ENCODE measurements at places on chromosomes 16 and 17.

DNA sequence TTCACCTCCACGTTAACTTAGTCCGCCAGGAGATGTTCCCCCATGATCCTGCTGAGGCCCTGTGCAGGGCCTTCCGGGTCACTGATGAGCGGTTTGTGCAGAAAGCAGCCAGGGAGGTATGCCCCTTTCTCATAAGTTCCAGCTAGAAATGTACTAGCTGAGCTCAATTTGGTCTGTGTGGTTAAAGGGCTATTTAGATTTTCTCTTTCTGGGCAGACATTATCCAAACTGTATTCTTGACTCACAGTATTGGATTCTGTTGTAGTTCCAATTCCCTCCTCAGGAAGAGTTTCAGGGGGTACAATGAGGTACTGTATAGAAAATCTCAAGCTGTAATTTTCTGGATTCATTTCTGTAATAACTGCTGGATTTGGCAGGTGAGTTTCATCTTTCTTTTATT, 137.1 kb downstream of the TRIM37 start:
- no peak for DNase-seq

DNA sequence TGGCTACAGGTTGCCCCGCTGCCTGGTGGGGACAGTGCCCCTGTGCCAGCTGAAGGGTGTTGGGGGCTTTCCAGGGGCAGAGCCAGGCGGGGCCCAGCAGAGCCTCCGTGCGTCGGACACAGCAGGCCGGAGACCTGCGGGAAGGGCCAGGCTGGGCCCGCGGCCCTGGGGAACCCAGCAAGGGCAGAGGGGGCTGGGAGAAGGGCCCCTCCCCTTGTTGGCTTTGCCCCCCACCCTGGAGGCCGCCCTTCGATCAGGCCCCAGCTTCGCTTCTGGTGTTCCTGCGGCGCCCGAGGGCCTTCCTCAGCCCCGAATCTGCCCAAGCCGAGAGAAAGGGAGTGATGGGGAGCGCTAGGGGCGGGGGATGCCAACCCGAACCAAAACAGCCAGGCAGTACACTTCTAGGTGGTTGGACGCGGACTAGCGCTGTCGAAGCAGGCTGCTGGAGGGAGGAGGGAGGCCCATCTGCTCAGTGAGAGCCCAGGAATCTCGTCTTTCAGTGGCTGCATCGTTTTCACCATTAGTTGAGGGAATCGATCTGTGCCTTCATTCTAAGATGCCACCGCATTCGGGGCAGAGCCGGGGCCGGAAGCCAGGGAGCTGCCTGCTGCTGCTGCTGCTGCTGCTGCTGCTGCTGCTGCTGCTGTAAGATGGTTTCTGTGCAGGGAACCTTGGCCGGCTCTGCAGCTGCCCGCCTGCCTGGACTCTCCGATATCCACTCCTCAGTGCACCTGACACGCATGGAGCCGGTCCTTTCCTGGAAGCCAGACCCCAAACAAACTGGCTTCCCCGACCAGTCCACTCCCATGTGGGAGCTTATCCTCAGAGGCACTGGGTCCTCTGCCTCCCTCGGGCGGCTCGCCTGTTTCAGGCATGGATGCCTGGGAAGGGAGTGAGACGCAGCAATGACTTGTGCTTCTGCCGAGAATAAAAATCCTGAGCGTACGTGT, 1.7 kb downstream of the JPH3 start:
- no peak for DNase-seq

GRCh38 chr16:50602531-50603205, 54.5 kb downstream of the NKD1 start:
- peak; percentile 5 for DNase-seq

DNA sequence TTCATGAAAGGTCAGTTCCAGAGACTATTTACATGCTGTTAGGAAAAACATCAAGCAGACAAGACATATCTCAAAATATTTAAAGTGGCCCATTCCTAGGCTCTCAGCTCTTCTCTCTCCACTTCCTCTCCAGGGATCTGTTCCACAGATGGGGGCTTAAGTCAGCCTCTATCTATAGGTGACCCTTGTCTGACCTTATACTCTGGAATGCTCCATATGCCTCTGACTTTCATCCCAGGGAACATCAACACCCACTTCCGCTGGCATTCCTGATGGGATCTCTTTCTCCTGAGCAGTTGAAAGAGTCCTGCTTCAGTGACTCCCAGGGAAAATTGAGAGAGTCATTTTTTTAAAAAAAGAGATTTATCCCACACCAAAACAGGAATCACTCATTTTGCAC, 11.5 kb upstream of the WIPI1 start:
- DNase-seq: no peak

DNA sequence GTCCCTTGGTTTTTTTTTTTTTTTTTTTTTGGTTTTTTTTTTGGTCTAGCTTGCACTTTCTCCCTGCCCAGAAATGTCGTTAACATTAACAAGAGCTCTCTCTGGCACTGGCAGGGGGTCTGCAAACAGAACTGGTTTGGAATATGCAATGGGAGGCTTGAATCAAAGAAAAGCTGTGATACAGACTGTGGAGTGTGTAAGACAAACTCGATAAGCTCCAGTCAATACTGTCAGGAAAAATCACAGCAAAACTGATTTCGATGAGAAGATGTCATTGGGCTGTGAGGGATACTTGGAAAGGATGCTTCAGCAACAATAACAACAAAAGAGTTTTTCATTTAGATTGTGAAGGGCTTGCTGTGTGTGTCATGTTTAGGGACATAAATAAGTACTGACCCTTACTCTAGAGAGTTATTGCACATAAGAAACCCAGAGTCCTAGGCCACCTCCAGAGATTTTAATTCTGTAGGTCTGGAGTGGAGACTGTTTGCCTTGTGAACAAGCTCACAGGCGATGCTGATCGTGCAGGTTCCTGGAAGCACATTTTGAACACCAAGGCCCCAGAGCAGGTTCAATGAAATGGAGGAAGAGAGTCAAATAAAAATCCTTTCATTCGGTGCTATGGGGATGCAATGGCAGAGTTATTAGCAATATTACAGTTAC, 470.7 kb upstream of the RBFOX1 start:
- DNase-seq: no peak

- DNase-seq: no peak
These were observed 650.4 kb downstream of the WWOX start for GRCh38 chr16:78749745-78750268.

All from RWPE1 (cell line).